Activated CD4-positive, alpha-beta T cell treated with anti-CD3 and anti-CD28 coated beads for 1 hour (primary cell): ENCODE measurements at places on chromosomes 13 and 19.
A peak's percentile ranks its signal among the peaks of the same experiment; 100 is the strongest.

DNA sequence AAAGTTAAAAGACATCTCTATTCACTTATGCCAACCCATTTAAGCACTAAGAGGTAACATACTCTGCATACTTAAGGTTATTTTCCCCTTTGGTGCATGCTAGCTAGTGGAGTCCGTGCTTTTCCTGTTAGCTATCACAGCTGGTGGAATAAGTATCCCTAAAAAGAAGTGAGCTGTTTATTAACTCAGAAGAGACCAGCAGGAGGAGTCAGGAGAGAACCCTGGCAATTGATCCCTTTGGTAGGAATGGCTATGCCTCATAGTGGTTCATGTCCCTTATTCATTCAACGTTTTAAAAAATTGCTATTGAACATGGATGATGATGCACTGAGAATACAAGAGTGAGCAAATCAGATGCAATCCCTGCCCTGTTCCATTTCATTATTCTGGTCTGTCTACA is 12.4 kb upstream of the NEK5 start:
- no peak for DNase-seq

DNA sequence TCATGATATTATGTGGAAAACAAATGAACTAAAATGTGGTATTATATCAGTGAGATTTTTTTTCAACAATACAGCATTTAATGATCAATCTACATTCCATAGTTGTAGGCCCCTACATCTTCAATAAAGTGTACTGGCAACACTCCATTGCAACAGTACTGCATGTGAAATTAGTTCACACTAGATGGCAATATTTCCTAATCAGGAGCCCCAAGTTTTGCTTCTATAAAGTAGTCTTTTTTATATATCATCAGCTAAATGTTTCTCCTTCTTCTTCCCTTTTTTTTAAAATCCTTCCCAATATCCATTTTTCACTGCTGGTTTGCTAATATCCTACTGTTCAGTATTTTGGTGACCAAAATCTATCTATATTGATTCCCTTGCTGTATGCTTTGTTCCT is 528.3 kb upstream of the ATXN8OS start:
- no peak for DNase-seq

GRCh38 chr19:22945560-22945959 is 57.4 kb downstream of the ZNF728 start:
- DNase-seq = no peak

DNA sequence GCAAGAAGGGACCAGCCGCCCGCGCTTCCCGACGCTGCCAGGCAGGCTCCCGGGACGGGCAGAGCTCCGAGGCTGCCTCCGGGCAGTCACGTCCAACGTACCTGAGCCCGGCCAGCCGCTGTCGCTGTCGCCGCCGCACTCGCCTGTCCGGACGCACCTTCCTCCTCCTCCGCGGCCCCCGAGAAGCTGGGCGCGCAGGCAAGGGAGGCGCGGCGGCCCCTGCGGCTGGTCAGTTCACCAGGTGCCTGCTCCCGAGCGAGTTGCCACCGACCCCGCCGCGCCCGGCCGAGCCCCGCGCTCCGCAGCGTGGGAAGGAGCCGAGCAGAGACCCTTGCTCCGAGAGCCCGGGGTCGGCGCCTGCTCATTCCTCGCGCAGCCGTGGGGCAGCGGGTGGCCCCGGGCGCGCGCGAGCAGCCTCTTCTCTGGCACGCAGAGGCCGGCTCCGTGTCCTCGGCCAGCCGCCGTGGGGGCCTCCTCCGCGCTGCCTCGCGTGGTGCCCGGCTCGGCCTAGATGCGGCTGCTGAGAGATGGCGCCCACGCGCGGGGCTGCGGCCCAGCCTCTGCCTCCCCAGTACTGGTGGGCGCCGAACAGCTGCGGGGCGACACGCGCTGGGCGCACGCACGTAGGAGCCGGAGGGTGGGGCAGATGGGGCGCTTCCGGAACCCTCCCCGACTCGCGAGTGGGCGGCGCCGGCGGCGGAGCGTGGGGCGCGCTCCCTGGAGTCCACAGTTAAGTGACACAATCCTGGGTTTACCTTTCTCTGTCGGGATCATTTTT is 419.4 kb downstream of the UQCRFS1 start:
- no peak for DNase-seq

DNA sequence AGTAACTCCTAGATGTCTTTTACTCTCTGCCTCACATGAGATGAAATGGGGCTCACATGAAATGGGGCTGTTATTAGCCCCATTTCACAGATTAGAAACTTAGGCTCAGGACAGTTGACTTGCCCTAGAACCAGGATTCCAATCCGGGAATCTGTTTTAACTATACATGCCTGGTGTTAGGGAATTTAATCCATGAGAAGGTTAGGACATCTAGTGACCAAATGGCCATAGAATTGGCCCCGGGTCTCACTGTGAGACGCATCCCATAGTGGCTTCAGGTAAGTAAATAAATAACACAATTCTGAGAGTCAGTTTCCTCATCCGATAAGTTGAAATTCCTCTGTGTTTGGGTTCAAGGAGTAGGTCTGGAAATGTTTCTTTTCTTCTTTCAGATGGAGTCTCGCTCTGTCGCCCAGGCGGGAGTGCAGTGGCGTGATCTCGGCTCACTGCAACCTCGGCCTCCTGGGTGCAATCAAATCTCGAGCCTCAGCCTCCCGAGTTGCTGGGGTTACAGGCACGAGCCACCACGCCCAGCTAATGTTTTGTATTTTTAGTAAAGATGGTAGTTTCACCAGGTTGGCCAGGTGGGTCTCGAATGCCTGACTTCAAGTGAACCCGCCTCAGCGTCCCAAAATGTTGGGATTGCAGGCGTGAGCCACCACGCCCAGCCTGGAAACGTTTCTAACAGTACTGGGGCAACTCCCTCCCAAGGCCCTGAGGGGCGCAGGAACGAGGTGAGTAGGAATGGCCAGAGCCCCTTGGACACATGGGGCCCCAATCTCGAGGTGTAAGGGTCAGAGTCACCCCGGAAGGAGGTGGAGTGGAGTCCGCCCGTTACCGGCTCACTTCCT is 1.2 kb upstream of the ZNF574 start:
- peak; percentile 10 for DNase-seq

DNA sequence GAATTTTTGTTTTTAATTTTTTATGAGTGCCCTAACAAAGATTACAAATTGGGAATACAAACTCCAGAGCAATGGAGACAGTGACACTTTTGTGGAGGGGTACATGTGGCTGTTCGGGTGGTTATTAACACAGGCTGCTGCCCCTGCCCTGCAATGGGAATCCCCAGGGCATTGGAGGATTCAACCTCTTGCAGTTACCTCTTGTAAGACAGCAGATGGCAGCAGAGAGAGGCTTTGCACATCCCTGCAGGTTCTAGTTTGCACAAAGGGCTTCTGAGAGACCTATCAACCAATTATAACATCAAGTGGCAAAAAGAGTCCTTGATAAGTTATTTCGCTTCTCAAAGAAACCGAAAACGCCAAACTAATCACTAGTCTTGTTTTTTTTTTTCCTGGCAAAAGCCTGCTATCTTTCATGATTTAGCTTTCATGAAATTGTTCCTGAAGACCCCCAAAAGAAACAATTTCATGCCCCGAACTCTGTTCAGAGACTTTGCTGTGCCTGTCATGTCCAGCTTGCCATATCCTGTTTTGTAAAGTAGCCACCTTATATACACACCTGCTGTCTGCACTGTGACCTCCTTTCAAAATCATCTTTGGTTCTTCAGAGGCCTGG is 10.4 kb downstream of the GJB2 start:
- no peak for DNase-seq

DNA sequence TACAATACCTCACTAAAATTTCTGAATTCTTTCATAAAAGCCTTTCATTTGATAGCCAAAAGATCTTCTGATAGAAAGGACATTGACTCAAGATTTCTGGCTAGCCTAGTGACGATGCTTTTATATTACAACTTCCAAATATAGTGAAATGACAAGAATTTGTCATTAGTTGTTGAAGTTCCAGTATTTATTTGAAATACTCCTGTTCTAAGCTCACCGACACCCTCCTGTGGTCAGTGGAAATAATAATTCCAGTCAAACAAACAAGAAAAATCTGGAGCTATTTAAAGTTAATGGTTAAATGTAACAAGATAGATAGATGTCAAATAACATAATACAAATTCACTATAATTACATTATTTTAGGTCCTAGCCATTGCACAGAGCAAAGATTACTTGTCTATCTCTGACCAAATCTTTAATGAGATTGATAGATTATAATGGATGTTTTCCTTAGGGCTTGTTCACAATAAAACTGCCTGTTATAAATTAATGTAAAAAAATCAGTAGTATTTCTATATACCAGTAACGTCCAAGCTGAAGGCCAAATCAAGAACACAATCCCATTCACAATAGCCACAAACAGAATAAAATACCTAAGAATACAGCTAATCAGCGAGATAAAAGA is 195.5 kb downstream of the RGCC start:
- DNase-seq = no peak

GRCh38 chr19:52007451-52007805 is 583 bp downstream of the ZNF615 start:
- DNase-seq = no peak

DNA sequence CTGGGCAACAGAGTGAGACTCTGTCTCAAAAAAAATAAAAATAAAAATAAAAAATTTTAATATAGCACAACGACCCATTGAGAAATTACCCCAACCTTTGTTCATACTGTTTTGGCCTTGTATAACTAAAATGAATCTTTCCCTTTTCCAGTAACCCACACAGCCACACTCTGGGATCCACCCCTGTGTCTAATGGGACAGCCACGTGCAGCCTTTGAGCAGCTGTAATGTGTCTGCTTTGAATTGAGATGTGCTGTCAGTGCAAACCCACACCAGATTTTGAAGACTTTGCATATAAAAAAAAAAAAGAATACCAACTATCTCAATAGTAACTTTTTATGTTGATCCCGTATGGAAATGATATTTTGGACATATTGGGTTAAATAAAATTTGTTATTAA is 112.7 kb upstream of the UBL3 start:
- DNase-seq = no peak

DNA sequence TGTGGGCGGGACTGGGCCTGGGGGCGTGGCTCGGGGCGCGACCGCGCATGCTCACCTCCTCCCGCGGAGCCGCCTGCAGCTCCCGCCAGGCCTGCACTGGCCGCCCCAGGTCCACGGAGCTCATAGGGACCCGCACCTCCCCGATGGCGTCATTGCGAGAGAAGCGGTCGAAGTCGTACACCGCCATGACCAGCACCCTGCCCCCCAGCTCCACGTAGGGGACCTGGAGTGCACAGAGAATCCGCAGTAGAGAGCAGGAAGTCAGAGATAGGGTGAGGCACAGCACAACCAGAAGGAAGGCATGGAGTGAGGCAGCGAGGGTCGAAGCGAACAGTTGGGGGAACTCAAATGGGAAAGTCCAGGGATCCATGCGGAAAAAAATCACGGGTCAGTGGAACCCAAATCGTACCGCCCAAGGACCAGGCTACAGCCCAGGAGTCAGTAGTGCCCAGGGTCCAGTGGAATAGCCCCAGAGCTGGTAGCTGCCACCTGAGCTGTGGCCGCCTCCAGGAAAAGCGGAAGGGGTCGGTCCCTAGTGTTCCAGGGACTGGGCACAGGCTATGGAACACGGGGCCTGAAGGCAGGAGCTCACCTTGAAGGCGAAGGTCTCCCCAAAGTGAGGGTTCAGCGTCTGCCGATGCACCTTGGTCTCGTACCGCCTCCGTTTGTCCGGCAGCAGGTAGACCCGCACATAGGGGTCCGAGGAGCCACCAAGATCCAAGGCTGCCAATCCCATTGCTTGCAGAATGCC is 4.8 kb downstream of the SYT5 start:
- no peak for DNase-seq

- DNase-seq = no peak
Observed at GRCh38 chr19:51263808-51264207, 12.9 kb downstream of the SIGLECL1 start.

DNA sequence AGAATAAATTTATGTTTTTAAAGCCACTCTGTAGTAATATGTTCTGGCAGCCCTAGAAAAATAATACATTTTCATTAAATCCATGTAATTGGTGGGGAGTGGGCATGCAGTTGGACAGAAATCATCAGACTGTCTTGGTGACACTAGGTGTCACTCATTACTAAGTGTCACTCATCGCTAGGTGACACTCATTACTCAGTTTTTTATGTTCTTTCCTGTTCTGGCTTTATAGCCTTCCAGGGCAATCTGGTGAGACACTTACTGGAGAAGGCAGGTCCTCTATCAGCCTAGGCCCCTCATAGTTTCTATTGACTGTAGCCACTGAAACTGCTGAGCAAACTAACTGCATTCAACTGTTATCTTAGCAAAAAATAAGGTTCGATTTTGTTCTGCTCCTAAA is 542.1 kb downstream of the SLITRK1 start:
- no peak for DNase-seq

DNA sequence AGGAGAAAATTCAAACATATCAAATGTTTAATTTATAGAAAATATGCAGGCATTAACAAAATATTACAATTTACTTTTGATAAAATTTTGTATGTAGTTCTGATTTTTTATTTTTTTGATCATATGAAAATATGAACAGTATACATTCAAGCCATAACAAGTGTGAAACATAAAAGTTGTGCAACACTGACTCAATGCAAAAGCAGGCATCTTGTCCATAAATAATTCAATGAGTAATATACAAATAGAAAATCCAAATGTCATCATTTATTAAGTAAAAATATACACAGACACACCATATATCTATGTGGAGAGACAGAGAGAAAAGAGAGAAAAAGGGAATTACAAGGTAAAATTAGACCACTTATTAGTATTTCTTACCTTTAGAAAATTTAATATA is 1183.9 kb downstream of the SLITRK1 start:
- no peak for DNase-seq

GRCh38 chr19:1081301-1082164 is 13.6 kb downstream of the POLR2E start:
- no peak for DNase-seq

DNA sequence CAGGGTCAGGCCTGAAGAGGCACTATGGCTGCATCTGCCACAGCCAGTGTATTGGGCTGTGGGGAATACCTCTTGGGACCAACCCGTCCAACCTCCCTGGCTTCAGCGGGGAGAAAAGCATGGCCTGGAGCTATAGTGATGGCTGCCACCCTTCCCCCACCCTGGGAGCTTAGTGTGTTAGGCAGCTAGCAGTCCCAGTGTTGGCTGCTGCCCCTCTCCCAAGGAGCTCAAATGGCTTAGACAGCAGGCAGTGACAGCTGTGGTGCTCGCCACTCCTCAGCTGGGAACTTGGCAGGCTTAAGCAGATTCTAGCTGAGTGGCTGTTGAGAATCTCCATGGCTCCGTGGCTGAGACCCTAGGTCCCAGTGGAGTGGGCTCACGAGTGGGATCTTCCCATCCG is 19.7 kb downstream of the ACOD1 start:
- DNase-seq = no peak

DNA sequence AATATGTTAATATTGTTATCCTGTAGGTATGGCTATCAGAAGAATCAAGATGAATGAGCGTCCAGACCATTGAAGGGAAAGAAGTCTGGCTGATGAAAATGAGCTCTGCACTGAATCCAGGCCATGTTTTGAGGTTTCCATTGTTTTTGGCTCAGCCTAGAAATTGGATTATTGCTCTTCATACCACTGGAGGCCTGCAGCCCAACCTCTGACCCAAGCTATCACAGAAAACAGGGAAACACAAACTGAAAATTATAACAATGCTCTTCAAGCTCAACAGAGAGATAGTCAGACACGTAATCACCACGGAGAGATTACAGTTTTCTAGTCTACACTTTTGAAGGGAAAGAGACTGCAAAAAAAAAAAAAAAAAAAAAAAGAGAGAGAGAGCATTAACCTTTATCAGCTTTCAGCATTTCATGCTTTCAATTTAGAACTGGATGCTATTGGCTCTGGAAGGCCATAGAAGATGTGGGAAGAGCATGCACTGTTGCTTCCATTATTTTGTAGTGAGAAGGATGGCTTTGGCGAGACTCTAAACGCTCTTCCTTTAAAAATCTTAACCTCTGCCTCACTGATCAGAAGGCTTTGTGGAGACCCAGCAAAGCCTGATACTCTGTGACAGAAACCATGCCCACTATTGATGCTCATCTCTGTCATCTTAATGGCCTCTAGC is 10.8 kb downstream of the EDNRB start:
- DNase-seq = no peak
